ENCODE measurements at places on chromosomes 5 and 9.

DNA sequence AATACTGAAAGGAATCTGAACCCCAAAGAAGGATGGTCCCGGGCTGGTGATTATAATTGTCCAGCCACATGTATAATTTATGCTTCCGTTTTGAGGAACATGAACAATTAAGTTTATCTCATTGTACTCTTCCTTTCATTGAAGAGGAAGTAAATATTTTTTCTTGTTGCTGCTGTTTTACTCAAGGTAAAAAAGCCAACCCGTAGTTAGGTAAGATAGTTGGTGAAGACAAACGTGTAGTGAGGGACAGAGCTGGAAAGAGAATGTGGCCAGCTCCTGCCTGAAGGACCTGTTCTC lies 5.1 kb downstream of the RCL1 start:
- DNase-seq: no peak

DNA sequence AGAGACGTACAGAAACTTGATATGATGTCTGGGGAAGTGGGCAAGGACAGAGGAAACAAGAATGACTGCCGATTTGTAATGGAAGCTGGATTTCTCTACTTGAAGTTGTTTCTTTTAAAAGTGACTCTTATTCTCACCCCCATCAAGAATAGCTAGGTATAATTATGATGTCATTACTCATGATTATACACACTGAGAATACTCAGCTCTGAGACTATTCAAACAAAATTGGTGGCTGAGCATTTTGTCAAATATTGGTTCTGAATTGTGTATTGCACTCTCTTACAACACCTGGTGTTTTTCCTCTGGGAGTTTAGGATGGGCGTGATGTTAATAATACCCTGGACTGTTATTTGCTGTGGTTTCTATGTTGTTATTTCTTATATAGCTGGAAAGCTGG lies 46.3 kb downstream of the MAST4 start:
- DNase-seq: peak; percentile 72

GRCh38 chr5:111774525-111774924 lies 17.5 kb upstream of the NREP start:
- DNase-seq: no peak

GRCh38 chr5:71782393-71782770 lies 63.3 kb downstream of the CARTPT start:
- no peak for DNase-seq

DNA sequence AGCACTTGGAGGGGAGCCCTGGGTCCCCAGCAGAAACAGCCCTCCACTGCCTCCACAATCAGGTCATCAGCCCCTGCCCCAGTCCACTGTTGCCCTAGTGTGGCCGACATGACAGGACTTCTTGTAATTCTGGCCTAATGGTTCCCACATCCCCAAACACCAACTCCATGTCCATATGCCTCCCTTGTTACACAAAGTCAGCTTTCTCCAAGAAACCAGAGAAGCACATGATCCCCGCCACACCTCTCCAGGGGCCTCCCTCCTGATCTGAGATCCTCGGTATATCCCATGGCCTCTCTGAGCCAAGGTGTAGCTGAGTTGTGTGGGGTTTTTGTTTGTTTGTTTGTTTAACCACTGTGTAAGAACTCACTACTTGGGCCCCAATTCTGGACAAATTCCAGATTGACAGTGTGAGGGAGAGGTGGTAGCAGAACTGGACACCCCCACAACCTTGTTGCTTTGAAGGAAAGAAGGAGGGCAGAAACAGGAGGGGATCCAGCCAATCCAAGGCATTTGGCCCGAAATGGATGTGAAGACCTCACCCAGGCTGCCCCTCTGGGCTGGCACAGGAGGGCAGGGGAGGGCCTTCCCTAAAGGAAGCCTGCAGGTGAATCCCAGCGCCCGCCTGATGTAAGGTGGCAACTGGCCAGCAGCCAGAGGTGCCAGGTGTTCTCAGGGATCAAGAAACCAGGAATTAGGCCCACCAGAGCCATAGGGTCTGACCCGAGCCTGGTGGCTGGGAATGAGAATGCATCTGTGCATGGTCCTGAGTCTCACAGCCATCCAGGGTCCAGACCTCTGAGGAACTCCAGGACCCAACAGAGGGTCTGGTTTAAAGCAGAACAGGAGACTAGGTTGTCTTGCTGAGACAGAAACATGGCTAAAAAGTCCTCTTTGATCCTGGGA lies 13.4 kb downstream of the IRF1 start:
- DNase-seq: no peak

DNA sequence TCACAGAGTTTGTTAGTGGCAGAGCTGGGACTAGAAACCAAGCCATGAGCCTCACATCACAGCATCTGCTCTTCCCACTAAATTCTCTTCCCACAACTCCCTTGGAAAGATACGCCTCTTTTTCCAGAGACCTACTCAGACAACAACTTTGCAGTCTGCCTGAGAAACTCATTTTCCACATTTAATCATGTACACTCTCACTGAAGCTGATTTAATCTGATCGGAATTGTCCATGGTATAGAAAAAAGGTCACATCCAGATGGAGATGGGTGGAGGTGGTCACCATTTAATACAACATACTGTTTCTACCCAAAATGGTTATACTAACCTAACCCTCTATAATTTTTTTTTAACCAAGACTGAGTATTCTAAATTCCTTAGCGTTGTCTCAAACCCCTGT lies 366.2 kb downstream of the ENC1 start:
- DNase-seq: no peak

GRCh38 chr9:122118343-122119165 lies 25.4 kb upstream of the TTLL11 start:
- no peak for DNase-seq

GRCh38 chr9:109843641-109844040 lies 63.6 kb downstream of the PALM2AKAP2 start:
- no peak for DNase-seq

- no peak for DNase-seq
Observed at GRCh38 chr5:18944771-18945170, 1043.2 kb downstream of the CDH18 start.

GRCh38 chr5:119031905-119032304 lies 39.0 kb upstream of the DMXL1 start:
- DNase-seq: no peak

DNA sequence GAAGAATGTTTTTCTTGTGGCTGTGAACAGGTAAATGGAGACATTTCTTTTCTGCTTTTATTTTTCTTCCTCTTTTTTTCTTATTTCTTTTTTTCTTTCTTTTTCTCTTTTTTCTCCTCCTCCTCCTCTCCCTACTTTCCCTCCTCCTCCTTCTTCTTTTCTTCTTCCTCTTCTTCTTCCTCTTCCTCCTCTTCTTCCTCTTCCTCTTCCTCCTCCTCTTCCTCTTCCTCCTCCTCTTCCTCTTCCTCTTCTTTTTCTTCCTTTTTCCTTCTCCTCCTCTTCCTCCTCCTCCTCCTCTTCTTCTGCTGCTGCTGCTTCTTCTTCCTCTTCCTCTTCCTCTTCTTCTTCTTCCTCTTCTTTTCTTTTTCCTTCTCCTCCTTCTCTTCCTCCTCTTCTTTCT lies 65.3 kb upstream of the NTRK2 start:
- no peak for DNase-seq

Data from NCI-H1417 treated with DMSO at 0.1 percent for 48 hours (cell line).